ENCODE measurements at places on chromosomes 6 and 20.

GRCh38 chr6:155542036-155542435 lies 86.4 kb upstream of the NOX3 start:
- DNase-seq = peak; percentile 9

GRCh38 chr6:121876721-121877120 lies 441.3 kb downstream of the GJA1 start:
- DNase-seq = no peak

- no peak for DNase-seq
Observed at GRCh38 chr6:154404791-154405400, 48.3 kb upstream of the IPCEF1 start.

- no peak for DNase-seq
Observed at GRCh38 chr20:62771396-62772102, 24.7 kb upstream of the MRGBP start.

DNA sequence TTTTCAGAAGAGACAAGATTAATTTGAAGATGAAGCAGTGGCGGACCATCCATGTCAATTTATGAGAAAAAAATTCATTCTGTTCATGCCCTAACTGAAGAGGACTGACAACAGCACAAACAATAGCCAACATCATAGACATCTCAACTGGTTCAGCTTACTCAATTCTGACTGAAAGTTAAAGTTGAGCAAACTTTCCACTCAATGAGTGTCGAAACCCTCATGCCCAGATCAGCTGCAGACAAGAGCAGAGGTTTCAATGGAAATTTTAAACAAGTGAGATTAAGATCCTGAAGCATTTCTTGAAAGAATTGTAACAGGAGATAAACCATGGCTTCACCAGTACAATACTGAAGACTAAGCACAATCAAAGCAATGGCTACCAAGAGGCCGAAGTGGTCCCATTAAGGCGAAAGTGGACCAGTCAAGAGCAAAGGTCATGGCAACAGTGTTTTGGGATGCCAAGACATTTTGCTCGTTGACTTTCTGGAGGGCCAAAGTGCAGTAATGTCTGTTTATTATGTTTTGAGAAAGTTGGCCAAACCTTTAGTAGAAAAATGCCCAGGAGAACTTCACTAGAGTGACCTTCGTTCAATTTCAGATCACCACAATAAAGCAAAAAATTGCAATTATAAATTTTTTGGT lies 6.1 kb upstream of the SFT2D1 start:
- DNase-seq = no peak

DNA sequence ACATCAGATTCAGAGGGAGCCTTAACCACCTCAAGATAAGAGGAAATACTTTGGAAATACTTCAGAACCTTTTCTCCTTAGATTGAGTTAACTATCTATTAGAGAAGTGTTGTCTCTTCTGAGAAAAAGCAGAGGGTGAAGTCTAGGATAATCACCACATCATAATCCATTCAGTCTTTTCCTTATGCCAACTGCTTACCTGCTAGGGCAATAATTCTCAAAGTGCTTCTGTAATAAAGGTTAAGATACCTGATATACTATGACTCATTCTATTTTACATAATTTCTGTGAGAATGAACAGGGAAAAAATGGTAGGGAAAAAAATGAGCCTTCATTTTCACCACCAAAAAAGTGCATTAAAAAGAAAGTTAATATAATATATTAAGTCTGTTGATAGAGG lies 70.1 kb upstream of the LOC128125822 start:
- no peak for DNase-seq

- peak; percentile 25 for DNase-seq
Observed at GRCh38 chr20:7113577-7114466, 346.3 kb downstream of the BMP2 start.

All from NCI-H1092 (cell line).